Esophagus muscularis mucosa (tissue), 4 donors: ENCODE measurements at places on chromosomes 12 and 14. TPM values are rescaled to one million over a fixed set of nuclear protein-coding genes. Genes with fewer than 3 reads are reported as not detected.
A peak's percentile ranks its signal among the peaks of the same experiment; 100 is the strongest.

Gene C12orf60
- total RNA-seq: 0.97 TPM

Gene RTL1
- not detected for total RNA-seq

Gene WNT1
- not detected for total RNA-seq

Gene NEUROD4
- total RNA-seq: not detected

Gene KRT7
- 6.5 TPM for total RNA-seq

Gene KRT72
- total RNA-seq: not detected

Gene TAS2R46
- total RNA-seq: not detected

Gene KCNJ8
- total RNA-seq: 29.8 TPM

Gene WSCD2
- total RNA-seq: 26.6 TPM

Gene YEATS4
- total RNA-seq: 7.7 TPM

DNA sequence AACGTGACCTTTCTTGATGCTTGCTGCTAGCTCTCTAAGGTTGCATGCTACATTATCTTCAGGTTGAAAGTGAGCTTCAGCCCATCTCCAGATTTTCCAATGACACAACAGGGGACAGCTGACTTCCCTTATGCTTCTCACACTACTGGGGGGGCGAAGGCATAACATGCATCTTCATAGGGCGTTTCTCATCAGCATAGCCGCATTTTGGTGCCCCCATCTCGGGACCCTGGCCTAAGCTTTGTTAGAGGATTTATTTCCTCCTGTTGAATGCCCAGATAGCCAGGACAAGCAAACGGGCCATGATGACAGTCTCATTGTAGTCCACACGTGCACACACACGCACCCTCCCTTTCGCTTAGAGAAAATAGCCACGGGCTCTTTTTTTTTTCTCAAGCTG is 30.7 kb downstream of the SSPN start:
- peak overlapping the region; percentile 84 for H3K27ac ChIP-seq
- peak overlapping the region; percentile 64 for H3K4me3 ChIP-seq
- no peaks in the 10 kb centered on the region for H3K27me3 ChIP-seq

GRCh38 chr12:112166051-112167015 is 41.0 kb downstream of the TRAFD1 start:
- H3K27ac ChIP-seq: no peak overlapping the region
- H3K4me1 ChIP-seq: no peaks in the 10 kb centered on the region
- peaks cover 93% of the 10 kb centered on the region for H3K36me3 ChIP-seq
- no peaks in the 10 kb centered on the region for H3K27me3 ChIP-seq

GRCh38 chr12:93852173-93852591 is 175.0 kb downstream of the CRADD start:
- no peaks in the 10 kb centered on the region for H3K36me3 ChIP-seq
- H3K27me3 ChIP-seq: no peaks in the 10 kb centered on the region
- no peak overlapping the region for H3K27ac ChIP-seq
- no peak for DNase-seq
- H3K4me3 ChIP-seq: no peak overlapping the region
- peaks cover 6% of the 10 kb centered on the region for H3K4me1 ChIP-seq

DNA sequence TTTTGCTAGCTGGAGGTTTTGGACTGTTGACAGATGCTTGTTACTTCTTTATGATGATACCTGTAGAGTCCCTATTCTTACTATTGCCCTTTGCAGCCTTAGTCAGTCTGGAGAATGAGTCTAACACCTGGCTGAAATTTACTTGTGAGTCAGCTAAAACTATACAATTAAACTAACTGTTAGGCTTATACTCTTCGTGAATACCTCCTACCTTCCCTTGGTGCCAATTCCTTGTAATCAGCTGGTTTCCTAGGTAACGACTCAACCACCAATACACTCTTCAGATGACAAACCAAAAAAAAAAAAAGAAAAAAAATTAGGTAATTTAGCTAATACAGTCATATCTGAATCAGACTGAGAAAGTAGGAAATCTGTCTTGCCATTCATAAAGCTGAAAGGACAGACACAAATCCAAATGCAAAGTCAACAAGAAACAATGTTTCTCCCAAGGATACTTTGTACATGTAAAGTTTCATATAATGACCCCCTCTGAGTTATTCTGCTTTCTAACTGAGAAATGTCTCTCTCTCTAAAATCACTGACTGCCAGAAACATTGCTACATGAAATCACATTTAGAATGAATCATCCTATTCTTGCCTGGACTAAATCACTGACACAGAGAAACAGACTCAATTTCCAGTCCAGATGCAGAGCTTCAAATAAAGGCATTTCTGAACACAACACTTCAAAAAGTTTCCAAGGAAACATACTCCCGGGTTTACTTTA is 56.5 kb upstream of the CDKL1 start:
- peak overlapping the region; percentile 33 for H3K27ac ChIP-seq
- peaks cover 9% of the 10 kb centered on the region for H3K4me1 ChIP-seq
- no peaks in the 10 kb centered on the region for H3K27me3 ChIP-seq
- H3K4me3 ChIP-seq: no peak overlapping the region
- DNase-seq: no peak

DNA sequence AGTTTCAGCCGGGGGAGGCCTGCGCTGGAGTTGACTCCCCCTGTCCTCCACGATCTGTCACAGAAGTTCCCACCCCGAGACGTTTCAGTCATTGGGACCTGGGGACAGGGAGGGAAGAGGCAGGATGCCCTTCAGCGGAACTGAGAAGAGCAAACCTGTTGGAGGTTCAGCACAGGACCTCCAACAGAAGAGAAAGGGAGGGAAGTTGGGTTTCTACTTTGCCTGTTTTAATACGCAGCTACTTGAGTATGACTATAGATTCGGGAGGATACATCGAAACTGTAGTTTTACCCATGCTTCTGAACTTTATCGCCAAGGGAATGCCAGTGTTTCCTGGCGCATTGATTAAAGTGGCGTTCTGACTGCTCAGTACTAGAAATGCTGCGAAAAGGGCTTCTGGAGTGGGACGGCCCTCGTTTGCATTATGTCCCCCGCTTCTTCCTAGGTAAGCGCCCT is 2.3 kb upstream of the DUSP6 start:
- peak overlapping the region; percentile 90 for H3K4me3 ChIP-seq
- no peaks in the 10 kb centered on the region for H3K36me3 ChIP-seq
- no peak for DNase-seq

DNA sequence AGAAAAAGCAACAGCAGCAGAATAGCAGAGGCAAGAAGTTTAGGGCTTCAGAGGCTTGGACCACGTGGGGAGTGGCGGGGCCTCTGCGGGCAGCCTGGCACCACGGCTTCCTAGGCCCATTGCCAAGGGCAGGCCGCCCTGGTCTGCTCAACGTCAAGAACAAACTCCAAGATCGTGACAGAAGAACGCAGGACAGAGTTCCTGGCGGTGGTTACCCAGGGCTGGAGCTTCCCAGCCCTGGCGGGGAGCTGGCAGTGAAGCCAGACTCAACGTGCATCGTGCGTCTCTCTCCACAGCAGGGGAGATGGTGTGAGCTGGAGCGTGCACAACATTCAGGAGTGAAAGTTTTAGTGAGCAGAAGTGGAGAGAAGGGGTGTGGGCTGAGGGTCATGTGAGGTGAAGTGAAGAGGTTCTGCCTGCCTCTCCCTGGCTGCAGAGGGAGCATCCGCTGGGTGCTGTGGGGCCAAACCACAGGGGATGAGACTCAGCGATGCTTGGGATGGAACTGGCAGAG is 13.9 kb upstream of the CACNA2D4 start:
- H3K4me1 ChIP-seq: peaks cover 74% of the 10 kb centered on the region
- no peaks in the 10 kb centered on the region for H3K36me3 ChIP-seq
- DNase-seq: no peak
- H3K27me3 ChIP-seq: no peaks in the 10 kb centered on the region

- H3K27me3 ChIP-seq: no peaks in the 10 kb centered on the region
- H3K36me3 ChIP-seq: no peaks in the 10 kb centered on the region
- DNase-seq: no peak
- peaks cover 36% of the 10 kb centered on the region for H3K4me1 ChIP-seq
Observed at GRCh38 chr12:15192720-15193119, 28.5 kb downstream of the RERG start.

- no peak overlapping the region for H3K4me3 ChIP-seq
- H3K27me3 ChIP-seq: no peaks in the 10 kb centered on the region
- no peak overlapping the region for H3K27ac ChIP-seq
Observed at GRCh38 chr14:53767566-53767965, 189.1 kb downstream of the BMP4 start.

- no peaks in the 10 kb centered on the region for H3K27me3 ChIP-seq
- H3K4me1 ChIP-seq: no peaks in the 10 kb centered on the region
- H3K4me3 ChIP-seq: no peak overlapping the region
- H3K27ac ChIP-seq: no peak overlapping the region
- DNase-seq: no peak
- H3K36me3 ChIP-seq: no peaks in the 10 kb centered on the region
Observed at GRCh38 chr12:114562654-114563053, 121.3 kb downstream of the TBX3 start.

- DNase-seq: no peak
- H3K27me3 ChIP-seq: no peaks in the 10 kb centered on the region
- peak overlapping the region; percentile 93 for H3K4me3 ChIP-seq
- H3K27ac ChIP-seq: peak overlapping the region; percentile 95
Observed at GRCh38 chr12:56299308-56299852, 750 bp downstream of the CS start.

GRCh38 chr12:114403690-114404066 is 2.3 kb downstream of the TBX5 start:
- no peak for DNase-seq
- H3K4me1 ChIP-seq: peaks cover 61% of the 10 kb centered on the region
- peaks cover 39% of the 10 kb centered on the region for H3K27me3 ChIP-seq

GRCh38 chr14:91144425-91145145 is 30.7 kb downstream of the DGLUCY start:
- no peaks in the 10 kb centered on the region for H3K27me3 ChIP-seq
- H3K36me3 ChIP-seq: peaks cover 24% of the 10 kb centered on the region
- peaks cover 66% of the 10 kb centered on the region for H3K4me1 ChIP-seq
- DNase-seq: no peak
- no peak overlapping the region for H3K4me3 ChIP-seq
- H3K27ac ChIP-seq: peak overlapping the region; percentile 87

- peaks cover 45% of the 10 kb centered on the region for H3K4me1 ChIP-seq
- H3K4me3 ChIP-seq: peak overlapping the region; percentile 63
- peak overlapping the region; percentile 81 for H3K27ac ChIP-seq
- DNase-seq: no peak
Observed at GRCh38 chr12:16610001-16610585, 4.1 kb upstream of the LMO3 start.

GRCh38 chr12:111386885-111387284 is 18.0 kb upstream of the PHETA1 start:
- H3K27ac ChIP-seq: no peak overlapping the region
- no peaks in the 10 kb centered on the region for H3K27me3 ChIP-seq
- H3K4me3 ChIP-seq: no peak overlapping the region
- no peaks in the 10 kb centered on the region for H3K4me1 ChIP-seq

DNA sequence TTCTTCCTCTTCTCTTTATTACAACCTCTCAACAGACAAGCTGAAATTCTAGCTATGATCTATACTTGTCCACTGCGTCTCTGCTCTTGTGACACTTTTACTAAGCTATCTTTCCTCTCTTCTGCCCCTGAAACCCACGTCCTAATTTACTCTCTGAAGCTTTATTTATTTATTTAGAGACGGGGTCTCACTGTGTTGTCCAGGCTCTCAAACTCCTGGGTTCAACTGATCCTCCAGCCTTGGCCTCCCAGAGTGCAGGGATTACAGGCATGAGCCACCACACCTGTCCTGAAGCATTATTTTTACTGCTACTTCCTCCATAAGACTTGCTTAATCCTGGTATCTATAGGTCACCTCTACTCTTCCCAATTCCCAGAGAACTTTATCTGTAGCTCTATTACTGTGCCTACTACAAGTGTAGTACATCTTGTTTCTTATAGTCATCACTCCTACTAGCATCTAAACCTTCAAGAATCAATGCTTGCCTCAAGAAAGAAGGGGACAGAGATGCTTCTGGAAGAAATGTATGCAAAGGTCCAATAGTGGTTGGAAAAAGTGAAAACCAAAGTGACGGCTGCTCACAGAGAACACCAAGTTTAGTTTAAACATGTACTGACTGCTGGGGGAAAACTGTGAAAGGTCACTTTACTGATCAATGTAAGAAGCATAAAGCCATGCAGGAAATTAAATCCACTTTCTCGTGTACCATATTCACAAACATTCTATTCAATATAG is 61.3 kb downstream of the MED13L start:
- H3K27ac ChIP-seq: no peak overlapping the region
- DNase-seq: no peak
- H3K4me1 ChIP-seq: peaks cover 30% of the 10 kb centered on the region
- no peaks in the 10 kb centered on the region for H3K36me3 ChIP-seq
- no peak overlapping the region for H3K4me3 ChIP-seq

GRCh38 chr12:132556801-132557200 is 53.6 kb downstream of the LRCOL1 start:
- H3K36me3 ChIP-seq: peaks cover 26% of the 10 kb centered on the region
- H3K4me1 ChIP-seq: peaks cover 35% of the 10 kb centered on the region
- no peaks in the 10 kb centered on the region for H3K27me3 ChIP-seq
- H3K27ac ChIP-seq: no peak overlapping the region

- peaks cover 18% of the 10 kb centered on the region for H3K36me3 ChIP-seq
- peaks cover 38% of the 10 kb centered on the region for H3K4me1 ChIP-seq
- DNase-seq: no peak
- H3K27me3 ChIP-seq: no peaks in the 10 kb centered on the region
Observed at GRCh38 chr12:47752552-47752951, 6.1 kb downstream of the RAPGEF3 start.

GRCh38 chr12:75692876-75693275 is 181.5 kb upstream of the KRR1 start:
- H3K4me3 ChIP-seq: no peak overlapping the region
- H3K36me3 ChIP-seq: no peaks in the 10 kb centered on the region
- H3K27ac ChIP-seq: no peak overlapping the region
- no peaks in the 10 kb centered on the region for H3K4me1 ChIP-seq
- no peak for DNase-seq
- no peaks in the 10 kb centered on the region for H3K27me3 ChIP-seq
